ENCODE measurements at places on chromosomes 13 and 19.

- no peak for DNase-seq
Observed at GRCh38 chr19:40640744-40641143, 39.6 kb downstream of the LTBP4 start.

GRCh38 chr13:51643105-51643881 lies 59.0 kb downstream of the WDFY2 start:
- no peak for DNase-seq

- no peak for DNase-seq
Observed at GRCh38 chr19:30711296-30711695, 339.1 kb downstream of the ZNF536 start.

DNA sequence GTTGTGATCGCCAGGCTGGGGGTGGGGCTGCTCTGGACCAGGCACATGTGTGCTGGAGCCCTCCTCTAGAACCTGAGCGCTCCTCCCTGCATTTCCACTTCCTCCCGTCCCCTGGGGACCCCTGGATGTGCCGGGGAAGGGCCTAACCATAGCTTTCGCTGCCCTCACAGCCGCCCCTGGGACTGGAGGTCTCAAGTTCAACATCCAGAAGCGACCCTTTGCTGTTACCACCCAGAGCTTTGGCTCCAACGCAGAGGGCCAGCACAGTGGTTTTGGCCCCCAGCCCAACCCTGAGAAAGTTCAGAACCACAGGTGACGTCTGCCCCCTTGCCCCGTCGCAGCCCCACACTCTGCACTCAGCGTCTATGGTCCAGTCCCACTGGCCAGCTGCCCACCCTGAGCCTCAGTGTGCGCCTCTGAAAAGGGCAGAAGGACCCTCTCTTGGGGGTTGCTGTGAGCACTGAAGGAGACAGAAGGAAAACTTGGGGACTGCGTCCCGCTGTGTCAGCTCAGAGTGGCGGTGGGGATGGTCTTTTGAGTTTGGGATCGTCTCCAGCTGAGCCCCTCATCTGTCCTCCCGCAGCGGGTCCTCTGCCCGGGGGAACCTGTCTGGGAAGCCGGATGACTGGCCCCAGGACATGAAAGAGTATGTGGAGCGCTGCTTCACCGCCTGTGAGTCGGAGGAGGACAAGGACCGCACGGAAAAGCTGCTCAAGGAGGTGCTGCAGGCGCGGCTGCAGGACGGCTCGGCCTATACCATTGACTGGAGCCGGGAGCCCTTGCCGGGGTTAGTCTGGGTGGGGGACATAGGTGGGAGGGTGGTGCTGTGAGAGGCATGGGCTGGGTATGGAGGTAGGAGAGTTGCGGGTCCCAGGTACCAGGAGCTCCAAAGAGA lies 6.0 kb downstream of the LENG8 start:
- no peak for DNase-seq

DNA sequence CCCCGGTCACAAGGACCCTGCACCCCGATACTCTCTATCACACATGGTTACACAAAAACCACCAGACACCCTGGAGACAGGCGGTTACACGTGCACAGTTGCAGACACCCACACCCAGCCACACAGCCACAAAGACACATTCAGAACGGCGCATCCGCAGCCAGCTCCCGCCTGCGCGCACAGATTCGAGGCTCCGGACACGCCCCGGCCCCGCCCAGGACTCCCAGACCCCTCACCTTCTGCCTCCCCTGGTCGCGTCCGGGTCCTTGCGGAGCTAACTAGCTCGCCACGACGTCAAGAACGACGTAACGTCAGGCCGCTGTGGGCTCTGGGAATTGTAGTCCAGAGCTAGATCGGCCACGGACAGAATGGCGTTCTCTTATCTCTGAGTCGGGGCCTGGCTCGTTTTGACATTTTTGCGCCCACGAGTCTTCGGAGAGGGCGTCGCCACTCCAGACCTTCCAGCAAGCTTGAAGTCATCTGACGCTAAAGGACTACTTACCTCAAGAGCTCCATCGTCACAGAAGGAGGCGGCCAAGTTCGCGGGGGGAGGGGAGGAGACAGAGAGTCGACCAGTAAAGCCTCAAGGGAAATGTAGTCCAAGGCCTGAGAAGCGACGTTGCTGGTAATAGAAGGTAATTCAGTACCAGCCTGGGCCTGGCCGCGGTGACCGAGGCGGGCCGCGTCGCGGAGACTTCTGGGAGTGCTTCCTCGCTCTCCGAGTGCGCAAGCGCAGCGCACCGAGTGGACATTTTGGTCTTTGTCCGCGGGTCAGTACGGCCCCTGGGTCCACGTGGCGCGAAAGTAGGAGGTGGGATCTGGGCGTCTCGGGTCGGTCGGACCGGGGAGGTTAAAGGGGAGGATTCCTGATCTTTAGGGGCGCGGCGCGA lies at the start of the genes ZNF146 and ZNF565:
ZNF146 (plus strand) TSS at position 721 of the 890 bp plus-strand sequence. CDS start 21,335 bp downstream, outside the sequence.
ZNF565 (minus strand) TSS at position 280 of the 890 bp plus-strand sequence. CDS start 12,680 bp downstream, outside the sequence.
- DNase-seq, result peak; percentile 95

DNA sequence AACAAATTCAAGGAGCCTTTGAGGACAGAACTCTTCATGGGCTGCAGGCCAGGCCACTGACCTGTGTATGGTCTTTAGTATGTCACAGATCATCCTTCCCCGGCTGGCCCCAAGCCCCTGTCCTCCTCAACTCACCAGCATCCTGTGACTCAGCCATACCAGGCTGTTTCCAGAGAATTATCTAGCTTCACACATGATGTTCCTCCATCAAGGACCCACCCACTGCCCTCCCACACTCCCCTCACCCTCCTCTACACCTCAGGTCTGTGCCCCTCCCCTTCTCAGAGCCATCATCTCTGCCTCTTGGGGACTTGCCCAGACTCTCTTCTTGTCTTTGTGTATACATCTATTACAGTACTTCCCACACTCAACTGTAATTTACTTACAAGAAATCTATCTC lies 14.7 kb downstream of the DCT start:
- no peak for DNase-seq

DNA sequence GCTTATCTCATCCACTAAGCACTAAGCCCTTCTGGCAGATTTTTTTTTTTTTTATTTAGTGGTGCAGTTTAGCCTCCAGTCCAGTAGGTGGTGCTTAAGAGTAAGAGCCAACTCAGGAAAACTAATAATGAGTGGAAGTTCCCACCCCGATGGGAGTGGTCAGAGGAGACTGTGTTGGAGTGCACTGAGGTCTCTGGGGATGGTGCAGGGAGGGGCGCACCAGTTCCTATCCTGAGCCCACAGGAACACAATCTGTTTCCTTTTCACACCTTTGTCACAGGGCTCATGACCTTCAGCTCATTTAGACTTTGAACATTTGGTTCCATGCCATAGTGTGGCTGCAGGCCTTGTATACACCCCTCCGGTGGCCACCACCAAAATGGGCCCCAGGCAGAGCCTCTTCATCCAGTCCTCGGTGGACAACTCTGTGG lies 367.4 kb downstream of the SPRY2 start:
- DNase-seq, result no peak

DNA sequence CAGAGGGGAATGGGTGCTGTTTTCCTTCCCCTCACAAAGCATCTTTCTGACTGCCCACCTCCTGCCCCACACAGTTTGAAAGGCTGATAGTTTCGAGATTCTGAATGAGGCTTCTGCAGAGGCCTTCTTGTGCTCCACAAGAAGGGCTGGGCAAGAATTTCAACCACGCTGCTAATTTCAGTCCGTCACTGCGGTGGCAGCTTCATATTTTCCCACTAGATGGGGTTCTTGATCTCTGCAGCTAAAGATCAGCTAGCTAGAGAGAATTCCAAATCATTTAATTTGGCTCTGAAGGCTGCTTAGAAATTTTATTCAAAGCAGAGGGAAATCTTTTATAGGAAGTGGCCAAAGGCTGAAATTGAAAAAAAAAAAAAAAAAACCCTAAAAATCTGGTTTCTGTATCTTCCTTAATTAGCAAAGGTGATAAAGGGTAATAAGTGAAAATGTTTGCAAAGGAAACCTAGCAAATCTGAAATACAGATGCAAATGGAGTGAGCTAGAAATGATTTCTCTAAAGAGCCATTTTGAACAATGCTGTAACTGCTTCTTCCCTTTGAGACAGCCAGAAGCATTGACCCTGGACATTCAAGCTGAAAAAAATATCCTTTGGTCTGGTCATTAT lies 38.0 kb upstream of the C13orf42 start:
- no peak for DNase-seq

DNA sequence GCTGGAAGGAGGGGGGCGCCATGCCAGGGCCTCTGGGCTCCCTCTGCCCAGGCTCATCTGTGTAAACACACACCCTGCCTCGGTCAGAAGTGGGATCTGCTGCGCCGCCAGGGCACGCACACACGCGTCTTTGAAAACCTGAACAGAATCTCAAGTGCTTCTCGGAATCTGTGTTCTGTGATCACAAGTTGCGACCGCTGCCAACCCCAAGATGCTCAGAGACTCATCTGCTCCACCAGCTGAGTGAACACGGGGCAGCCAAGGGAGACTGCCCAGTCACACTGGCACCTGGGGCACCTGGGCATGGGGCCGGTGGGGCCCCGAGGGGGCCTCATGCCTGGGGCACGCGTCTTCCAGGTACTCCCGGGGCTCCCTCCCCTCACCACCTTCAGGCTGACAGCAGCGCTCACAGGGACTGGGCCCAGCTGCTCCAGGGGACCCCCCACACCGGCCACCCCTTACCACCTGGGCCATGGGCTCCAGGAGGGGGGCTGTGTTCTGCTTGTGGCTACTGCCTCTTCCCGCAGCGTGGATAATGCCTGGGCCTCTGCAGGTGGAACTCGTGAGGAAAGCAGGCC lies 59.0 kb downstream of the KLF2 start:
- no peak for DNase-seq

DNA sequence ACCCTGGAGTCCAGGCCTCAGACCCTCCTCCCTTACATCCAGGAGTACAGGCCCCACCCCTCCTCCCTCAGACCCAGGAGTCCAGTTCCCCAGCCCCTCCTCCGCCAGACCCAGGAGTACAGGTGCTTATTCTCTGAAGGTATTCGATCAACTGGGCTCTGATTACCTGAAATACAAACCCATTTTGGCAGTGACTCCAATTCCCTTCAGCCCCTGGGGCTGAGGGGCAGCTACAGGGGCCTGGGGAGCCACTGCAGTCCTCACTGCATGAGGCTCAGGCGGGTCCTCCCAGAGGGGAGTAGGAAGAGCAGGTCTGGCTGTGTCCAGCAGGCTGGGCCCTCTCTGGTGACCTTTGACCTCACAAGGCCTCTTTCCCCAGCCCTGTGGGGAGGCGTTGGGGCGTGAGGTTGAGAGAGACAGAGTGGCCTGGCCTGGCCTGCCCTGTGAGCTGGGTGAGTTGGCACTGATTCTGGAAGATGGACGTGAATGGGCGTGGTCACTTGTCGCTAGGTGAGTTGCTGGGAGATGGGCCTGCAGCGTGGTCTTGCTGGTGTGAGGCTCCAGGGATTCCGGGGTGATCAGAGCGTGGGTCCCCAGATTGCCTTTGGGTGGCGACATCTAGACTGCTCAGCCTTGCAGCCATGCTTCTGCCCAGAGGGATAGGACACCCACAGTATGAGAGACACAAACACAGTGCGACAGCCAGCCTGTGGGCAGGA lies 3.1 kb downstream of the BCAT2 start:
- DNase-seq, result no peak

- DNase-seq, result no peak
Observed at GRCh38 chr13:24178847-24179485, 18.4 kb downstream of the SPATA13 start.

GRCh38 chr13:66137384-66137783 lies 1092.8 kb downstream of the PCDH9 start:
- DNase-seq, result no peak

GRCh38 chr13:79794931-79795330 lies 314.0 kb downstream of the NDFIP2 start:
- no peak for DNase-seq

- DNase-seq, result no peak
Observed at GRCh38 chr13:75329723-75330122, 152.2 kb downstream of the TBC1D4 start.

GRCh38 chr19:2453431-2454025 lies 3.2 kb downstream of the LMNB2 start:
- DNase-seq, result no peak

DNA sequence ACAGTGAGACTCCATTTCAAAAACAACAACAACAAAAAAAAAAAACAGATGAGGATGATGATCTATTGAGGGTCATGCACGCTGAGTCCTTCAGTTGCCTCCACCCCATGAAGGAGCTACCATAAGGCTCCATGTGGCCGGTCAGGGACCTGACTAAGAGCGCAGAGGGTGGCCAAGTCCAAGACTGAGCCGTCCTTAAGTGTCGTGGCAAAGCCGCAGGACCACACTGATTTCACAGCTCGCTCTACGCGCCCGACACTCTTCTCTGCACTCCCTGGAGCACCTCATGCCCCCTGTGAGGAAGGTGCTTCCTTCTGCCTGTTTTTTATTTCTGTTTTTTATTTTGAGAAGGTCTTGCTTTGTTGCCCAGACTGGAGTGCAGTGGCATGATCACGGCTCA lies 12.3 kb downstream of the TTYH1 start:
- no peak for DNase-seq

DNA sequence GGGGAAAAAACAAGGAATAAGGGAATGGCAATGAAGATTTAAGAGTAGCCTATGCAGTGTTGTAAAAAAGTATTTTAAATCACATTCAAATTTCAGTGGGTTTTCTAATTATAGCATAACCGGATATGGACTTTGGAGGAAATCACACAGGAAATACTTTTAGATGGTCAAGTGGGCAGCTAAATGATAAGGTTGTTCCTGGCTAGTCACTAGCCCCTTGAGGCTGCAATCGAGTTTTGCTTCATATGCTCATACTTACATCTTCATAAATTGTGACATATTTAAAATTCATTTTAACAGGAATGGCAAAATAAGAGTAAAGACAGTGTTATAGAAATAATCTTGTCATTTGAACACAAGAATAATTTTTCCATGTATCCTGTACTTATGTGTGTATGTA lies 88.9 kb downstream of the WDFY2 start:
- no peak for DNase-seq

- no peak for DNase-seq
Observed at GRCh38 chr19:9070066-9070465, 16.8 kb upstream of the OR1M1 start.

DNA sequence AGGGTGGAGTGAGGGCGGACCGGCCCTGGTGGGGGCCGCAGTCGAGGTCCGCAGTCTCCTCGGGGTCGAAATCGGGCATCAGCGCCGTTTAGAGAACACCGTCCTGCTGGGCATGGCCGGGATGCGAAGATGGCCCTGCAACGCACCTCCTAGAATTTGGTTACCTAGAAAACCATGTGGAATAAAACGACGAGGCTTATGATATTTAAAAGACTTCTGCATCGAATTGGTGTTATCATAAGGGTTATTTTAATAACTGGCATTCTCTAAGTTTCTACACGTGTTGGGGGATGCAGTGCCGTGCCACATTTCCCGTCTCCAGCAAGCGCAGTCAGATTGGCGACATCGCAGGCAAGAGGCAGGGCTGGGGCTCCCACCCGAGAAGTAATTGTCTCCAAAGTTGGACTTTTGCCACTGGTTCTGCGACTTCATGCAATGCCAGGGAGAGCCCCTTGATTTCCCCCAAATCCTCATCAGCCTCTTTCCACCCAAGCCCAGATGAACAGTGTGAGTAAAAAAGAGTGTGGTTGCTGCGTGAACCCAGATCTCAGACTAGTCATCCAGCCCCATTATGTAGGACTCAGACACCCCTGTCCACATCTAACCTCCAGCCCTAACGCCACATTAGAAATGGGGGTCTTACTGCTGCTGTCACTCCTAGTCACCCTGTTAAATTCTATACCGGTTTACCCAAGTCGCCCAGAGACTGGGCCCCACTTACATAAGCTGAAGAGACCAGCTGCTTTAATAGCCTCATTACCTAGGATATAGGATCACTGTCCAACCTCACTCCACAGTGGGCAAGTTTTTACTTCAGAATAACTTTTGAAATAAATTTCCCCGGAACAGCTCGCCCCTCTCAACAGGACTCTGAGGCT lies 571 bp upstream of the DHRS12 start:
- no peak for DNase-seq
